ENCODE measurements at places on chromosomes 2 and 18. TPM values are rescaled to one million over a fixed set of nuclear protein-coding genes. Genes with fewer than 3 reads are reported as not detected.

Gene PXDN
- polyA plus RNA-seq, result 0.81 TPM

Gene UGT1A3
- 5.1 TPM for polyA plus RNA-seq

Gene POTEJ
- polyA plus RNA-seq, result 0.10 TPM

Gene C2orf76
- polyA plus RNA-seq, result 13.2 TPM

Gene DCDC2C
- not detected for polyA plus RNA-seq

Gene CFAP210
- not detected for polyA plus RNA-seq

Gene MYO7B
- 598 TPM for polyA plus RNA-seq

Gene TNFAIP6
- 0.67 TPM for polyA plus RNA-seq

Gene XIRP2
- polyA plus RNA-seq, result 7.3 TPM

Gene GPR35
- 367 TPM for polyA plus RNA-seq

Gene KATNAL2
- 1.9 TPM for polyA plus RNA-seq

Gene ZSCAN30
- 7.3 TPM for polyA plus RNA-seq

Gene CYBRD1
- polyA plus RNA-seq, result 97.7 TPM

Gene MARCHF4
- polyA plus RNA-seq, result 0.82 TPM

Gene PCARE
- not detected for polyA plus RNA-seq

Gene CHMP3
- 107 TPM for polyA plus RNA-seq
